ENCODE measurements at places on chromosomes 7 and 10.

- no peak for DNase-seq
Observed at GRCh38 chr10:74977913-74978847, 133.3 kb upstream of the SAMD8 start.

- DNase-seq = no peak
Observed at GRCh38 chr10:12459340-12459739, 110.0 kb downstream of the CAMK1D start.

DNA sequence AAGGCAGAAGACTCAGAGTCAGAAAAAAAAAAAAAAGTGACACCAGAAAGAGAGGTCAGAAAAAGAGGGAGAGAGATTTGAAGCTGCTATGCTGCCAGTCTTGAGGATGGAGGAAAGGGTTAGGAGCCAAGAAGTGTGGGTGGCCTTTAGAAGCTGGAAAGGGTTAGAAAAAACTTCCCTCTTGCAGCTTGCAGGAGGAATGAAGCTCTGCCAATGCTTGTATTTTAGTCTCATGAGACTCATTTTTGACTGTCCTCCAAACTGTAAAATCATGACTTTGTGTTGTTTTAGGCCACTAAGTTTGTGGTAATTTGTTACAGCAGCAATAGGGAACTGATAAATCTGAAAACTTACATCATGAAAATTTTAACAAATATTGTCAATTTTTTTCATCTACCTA is 127.7 kb upstream of the NOBOX start:
- no peak for DNase-seq

DNA sequence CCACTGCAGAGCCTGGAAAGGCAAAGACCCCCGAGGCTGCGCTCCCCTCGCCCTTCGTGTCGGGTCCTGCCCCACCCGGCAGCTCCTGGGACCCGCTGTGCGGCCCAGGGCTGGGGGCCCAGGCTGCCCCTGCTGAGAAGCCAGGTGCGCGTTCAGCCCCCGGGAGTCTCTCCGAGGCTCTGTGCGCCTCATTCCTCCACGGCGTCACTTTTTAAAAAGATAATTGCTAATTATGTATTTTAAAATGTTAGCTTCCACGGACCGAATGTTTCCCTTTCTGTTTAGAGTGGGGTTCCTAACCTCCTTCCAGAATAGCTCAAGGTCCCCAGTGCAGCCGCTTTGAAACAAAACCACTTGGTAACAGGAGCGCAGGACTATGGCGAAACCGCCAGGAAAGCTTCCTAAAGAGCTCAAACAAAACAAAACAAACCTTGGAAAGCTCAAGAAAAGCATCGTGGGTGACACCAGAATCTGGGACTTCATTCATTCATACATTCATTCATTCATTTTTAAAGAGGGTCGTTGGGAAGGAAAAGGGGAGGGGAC is 45.6 kb downstream of the PDIA4 start:
- DNase-seq = no peak

GRCh38 chr7:96246919-96247318 is 75.0 kb downstream of the SLC25A13 start:
- no peak for DNase-seq

- DNase-seq = no peak
Observed at GRCh38 chr7:77426521-77427051, 10.4 kb upstream of the GSAP start.
